ENCODE measurements at places on chromosomes 2 and 18.

GRCh38 chr2:217445723-217446122 is 557.1 kb downstream of the TNS1 start:
- peak; percentile 58 for DNase-seq

- DNase-seq = no peak
Measured at GRCh38 chr2:170227951-170228350, 50.0 kb downstream of the MYO3B start.

DNA sequence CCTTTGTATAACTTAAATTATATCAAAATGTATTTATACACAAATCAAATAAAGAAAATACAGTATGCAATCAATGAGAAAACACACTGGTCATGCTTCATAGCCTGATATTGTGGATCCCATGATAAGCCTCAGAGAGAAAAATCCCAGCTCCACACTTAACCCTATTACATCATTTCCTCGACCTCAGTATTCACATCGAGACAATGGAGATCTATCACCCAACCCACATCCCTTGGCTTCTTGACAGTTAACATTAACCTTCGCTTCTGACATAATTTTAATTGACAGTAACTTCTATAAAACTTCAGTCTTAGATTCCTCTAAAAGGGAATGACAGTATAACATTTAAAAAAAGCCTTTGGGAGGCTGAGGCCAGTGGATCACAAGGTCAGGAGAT is 11.6 kb downstream of the TMX3 start:
- no peak for DNase-seq

GRCh38 chr2:149825473-149825872 is 237.9 kb upstream of the MMADHC start:
- no peak for DNase-seq

DNA sequence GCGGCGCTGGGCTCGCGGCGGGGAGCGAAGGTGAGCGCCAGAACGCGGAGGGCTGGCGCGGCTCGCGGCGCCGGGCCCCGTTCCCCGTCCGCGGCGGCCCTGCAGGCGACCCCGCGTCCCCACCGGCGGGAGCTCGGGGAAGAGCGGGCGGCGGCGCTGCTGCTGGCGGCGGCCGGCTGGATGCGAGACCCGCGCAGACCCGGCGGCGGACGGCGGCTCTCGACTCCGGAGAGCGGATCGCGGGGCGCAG is 213 bp downstream of the DOK6 start:
- no peak for DNase-seq

DNA sequence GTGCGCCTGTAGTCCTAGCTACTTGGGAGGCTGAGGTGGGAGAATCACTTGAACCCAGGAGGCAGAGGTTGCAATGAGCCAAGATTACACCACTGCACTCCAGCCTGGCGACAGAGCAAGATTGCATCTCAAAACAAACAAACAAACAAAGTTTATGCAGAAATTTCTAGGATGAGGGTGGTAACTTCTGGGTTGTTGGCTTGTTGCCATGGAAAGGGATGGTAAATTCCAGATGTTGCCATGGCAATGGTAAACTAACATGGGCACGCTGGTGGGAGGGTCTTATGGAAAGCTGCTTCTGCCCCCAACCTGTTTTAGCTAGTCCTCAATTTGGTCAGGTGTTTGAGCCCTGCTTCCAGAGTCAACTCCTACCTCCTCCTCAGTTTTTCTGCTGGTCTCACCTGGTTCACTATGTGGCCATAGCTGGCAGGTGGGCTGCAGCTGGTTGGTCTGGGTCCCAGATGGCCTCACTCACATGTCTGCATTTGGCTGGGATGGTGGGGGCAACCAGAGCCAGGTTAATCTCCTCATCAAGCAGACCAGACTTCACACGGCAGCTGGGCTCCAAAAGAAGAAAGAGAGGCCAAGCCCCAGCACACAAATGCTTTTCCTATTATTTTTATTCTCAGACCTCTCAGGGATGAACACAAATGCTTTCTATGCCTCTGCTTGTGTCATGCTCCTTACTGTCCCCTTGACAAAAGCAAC is 26.6 kb upstream of the TEX44 start:
- DNase-seq = no peak

DNA sequence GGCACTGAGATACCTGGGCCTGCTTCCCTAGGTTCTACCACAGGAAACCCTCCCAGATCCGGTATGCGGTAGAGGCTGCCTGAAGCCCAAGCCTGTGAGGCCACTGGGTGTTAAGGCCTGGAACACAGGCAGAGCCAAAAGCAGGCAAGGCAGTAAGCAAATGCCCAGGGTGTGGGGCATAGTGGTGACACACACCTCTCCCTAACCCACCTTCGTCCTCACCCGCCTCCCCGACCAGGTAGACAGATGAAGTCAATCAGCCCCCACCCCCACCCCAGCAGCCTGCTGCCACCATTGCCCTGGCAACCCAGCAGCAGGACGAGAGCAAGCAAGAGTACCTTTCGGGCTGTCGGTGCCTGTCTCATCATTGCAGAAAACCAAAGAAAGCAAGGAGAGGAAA is 6.1 kb downstream of the DCTN1 start:
- DNase-seq = no peak

DNA sequence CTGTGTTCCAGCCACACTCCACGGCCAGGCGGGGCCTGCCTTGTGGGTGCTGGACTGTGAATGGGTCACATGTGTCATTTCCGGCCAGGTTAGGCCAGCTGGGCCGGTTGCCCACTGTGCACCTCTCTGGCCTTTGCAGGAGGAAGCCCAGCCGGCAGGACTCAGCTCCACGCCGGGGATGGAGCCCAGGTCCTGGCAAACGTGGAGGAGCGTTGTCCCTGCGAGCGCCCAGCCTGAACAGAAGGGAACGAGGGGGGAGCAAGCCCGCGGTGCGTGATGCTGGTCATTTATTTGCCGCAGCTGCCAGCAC is 152.9 kb downstream of the PXDN start:
- peak; percentile 26 for DNase-seq

GRCh38 chr2:75053484-75054112 is 95.2 kb downstream of the POLE4 start:
- no peak for DNase-seq

DNA sequence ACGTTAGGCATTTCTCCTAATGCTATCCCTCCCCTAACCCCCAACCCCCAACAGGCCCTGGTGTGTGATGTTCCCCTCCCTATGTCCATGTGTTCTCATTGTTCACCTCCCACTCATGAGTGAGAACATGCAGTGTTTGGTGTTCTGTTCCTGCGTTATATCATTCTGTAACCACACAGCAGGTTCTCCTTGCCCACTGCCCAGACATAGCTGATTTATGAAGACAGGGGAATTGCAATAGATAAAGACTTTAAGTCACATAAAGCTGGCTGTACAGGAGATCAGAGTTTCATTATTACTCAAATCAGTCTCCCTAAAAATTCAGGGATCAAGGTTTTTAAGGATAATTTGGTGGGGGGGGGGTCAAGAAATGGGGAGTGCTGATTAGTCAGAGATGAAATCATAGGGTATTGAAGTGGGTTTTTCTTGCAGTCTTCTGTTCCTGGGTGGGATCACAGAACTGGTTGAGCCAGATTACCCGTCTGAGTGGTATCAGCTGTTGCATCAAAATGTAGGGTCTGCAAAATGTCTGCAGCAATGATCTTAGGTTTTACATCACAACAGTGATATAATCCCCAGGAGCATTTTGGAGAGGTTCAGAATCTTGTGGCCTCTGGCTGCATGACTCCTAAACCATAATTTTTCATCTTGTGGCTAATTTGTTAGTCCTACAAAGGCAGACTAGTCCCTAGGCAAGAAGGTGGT is 392.1 kb upstream of the KCNJ3 start:
- DNase-seq = no peak

DNA sequence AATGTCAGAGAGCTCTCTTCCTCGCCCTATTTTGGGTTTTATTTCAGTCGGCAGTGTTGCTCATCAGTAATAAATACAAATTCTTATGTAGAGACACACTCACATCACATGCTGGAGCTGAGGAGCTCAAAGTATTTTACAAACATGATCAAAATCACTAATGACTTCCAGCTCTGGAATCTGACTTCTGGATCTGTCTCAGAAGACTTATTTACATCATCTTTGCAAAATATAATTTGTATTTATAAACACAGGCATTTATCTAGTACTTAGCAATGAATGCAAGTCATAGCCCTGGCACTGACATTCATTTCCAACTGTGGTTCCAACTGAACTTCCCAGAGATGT is 327.1 kb downstream of the NCKAP5 start:
- DNase-seq = no peak

GRCh38 chr2:190920085-190920484 is 39.5 kb downstream of the GLS start:
- DNase-seq = no peak

DNA sequence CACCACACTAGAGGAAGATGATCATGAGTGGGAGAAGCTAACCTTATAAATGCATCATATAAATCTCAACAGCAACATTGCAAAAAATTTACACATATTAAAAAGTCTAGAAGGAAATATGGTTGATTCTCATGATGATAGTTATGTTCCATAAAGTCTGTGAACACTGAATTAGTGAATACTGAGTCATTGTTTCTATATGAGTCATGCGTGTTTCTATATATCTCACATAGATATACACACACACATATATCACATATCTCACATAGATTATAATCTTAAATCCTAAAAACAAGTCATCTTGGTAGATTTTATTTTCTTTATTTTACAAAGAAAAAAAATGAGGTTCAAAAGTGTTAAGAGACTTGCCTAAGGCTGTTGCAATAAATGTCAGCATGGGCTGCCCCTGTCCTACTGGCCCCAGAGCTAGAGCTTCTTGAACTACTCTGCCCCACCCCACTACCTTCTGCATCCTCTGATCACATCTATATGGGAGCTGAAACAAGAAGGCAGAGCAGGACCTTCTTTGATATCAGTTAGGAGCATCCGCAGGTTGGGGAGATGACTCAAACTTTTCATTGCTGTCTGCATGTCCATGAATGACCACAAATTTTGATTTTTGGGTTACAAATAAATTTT is 81.8 kb upstream of the ADAM23 start:
- DNase-seq = no peak

GRCh38 chr2:174138161-174138560 is 110.2 kb downstream of the OLA1 start:
- no peak for DNase-seq

- no peak for DNase-seq
Measured at GRCh38 chr2:48488545-48488944, 41.4 kb upstream of the STON1 start.

- no peak for DNase-seq
Measured at GRCh38 chr2:119672161-119672862, 6.7 kb upstream of the TMEM177 start.

GRCh38 chr2:23745726-23746105 is 181.2 kb downstream of the ATAD2B start:
- DNase-seq = peak; percentile 78

GRCh38 chr2:145324748-145325147 is 804.8 kb upstream of the ZEB2 start:
- DNase-seq = no peak

DNA sequence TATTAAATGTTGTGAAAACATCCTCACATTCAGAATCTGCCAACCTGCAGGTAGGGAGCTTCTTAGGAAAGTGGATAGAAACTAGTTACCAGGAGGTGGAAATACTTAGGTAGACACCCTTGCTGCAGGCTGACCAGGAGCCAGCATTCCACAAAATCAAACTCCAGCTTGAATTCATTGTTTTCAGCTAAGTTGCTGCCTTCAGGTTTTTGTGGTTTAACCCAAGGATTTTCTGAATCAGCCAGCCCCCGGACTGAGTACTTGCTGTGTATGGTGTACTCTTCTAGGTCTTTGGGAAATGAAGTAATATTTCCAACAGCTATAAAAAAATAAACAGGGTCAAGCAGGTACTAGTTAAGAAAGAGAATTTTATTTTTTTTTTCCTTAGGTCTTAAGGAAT is 192.1 kb upstream of the CHST9 start:
- DNase-seq = no peak

DNA sequence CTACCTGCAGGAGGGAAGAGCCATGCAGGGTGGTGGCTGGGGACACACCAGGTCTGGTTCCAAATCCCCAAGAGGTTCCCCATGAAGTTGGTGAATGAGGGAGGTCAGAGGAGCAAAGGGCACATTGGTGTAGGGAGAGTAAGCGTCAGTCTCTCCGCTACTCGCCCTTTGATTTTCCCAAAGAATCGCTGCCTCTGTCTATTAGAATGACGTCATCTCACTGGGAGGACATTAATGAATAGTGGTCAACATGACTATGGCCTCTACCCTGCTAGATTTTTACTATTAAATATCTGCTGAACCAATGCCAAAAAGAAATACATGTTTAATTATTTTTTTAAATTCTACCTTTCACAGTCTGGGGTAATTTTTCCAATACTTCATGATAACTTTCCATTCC is 109.6 kb upstream of the SNTG2 start:
- DNase-seq = no peak

DNA sequence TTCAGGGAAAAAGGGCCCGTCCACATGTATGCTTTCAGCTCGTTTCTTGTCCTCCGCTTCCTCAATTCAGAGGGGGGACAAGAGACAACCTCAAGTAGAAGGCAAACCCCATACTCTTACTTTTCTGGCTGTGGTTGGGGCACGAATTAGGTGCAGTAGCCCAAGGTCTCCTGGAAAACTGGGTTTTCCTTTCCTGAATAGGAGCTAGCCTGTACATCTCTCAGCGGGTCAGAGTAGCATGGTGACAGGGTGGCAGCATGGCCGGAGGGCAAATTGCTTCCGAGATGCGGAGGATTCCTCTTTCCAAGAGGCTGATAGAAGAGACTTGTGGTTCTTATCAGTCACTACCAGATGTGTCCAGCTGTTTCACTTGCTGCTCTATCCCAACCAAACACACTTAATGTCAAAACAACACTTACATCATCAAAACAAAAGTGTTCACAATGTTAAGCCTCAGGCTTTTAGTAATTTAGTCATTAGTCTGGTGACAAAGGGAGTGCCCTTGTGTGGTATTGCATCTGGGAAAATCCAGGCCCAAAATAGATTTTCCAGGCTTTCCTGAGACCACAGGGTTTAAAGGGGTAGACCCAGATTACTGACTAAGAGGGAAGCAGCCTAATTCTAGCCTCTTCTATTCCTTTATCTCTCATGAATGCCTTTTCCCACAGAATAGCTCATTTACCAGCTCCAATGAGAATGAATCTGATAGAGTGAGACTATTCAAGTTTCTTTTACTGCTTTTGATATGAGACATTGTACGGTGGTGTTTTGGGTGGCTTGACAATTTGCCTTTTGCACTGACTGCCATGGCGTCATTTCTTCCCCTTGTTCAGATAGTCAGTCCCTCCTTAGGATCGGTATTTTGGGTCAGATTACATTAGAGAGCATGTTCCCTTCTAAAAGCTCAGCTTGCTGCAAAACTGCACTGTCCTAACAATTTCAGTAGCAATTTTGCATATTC is 162.0 kb downstream of the LTBP1 start:
- no peak for DNase-seq

GRCh38 chr18:7824970-7825369 is 257.9 kb downstream of the PTPRM start:
- DNase-seq = peak; percentile 37
